ENCODE measurements at places on chromosomes 13 and 19.

- no peak for DNase-seq
Measured at GRCh38 chr13:78610381-78610883, 7.1 kb upstream of the POU4F1 start.

DNA sequence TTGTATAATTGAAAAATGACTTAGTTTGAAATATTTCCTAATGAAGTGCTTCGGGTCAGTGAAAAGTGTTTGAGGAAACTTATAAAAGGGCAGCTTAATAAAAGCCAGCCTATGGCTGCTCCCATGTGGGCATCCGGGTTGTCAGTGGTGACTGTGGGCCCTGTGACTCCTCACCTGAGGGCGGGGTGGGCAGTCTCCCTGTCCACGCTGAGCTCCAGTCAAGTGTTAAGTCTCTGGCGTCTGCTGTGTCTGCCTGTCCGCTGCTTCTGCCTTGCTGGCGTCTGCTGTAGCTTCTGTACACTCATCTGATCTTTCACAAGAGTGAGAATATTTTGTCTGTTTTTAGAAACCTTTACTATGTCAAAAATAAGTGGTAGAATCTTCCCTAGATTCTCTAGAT is 7.1 kb downstream of the LAMP1 start:
- DNase-seq = no peak

DNA sequence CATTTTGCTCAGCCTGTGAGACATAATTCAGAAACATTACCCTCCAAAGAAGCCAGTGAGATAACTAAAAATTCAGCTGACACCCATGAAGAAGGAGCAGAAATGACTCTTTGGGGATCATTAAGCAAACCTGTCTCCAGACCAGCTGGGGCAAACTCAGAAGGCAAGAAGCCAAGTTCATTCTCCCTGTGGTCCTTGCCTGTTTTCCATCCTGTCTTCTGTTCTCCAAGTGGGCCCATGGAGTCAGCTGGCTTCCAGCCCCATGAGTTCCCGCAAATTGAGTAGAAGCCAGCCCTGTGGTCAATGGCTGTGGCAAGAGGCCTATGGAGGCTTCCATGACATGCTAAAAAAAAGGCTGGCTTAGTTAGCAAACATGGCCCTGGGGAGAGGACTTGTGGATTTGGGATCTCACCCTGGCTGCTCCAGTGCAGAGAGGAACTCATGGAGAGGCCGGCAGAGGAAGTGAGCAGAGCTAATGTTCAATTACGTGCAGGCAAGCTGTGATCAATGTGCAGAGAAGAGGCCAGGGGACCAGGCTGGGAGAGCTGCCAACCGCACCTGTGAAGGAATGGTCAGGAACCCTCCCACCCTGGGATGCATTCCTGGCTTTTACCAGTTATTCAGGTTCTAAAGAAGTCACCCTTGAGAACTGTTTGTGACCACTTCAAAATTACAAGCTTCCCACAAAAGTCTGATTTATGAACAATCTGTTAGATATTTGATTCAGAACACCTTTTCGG is 229.1 kb downstream of the TSHZ3 start:
- DNase-seq = no peak

- DNase-seq = no peak
Measured at GRCh38 chr13:108182652-108183051, 32.7 kb downstream of the LIG4 start.

- no peak for DNase-seq
Measured at GRCh38 chr13:75579529-75579928, 29.9 kb downstream of the UCHL3 start.

- no peak for DNase-seq
Measured at GRCh38 chr19:47113850-47114651, 475 bp upstream of the ZC3H4 start.

DNA sequence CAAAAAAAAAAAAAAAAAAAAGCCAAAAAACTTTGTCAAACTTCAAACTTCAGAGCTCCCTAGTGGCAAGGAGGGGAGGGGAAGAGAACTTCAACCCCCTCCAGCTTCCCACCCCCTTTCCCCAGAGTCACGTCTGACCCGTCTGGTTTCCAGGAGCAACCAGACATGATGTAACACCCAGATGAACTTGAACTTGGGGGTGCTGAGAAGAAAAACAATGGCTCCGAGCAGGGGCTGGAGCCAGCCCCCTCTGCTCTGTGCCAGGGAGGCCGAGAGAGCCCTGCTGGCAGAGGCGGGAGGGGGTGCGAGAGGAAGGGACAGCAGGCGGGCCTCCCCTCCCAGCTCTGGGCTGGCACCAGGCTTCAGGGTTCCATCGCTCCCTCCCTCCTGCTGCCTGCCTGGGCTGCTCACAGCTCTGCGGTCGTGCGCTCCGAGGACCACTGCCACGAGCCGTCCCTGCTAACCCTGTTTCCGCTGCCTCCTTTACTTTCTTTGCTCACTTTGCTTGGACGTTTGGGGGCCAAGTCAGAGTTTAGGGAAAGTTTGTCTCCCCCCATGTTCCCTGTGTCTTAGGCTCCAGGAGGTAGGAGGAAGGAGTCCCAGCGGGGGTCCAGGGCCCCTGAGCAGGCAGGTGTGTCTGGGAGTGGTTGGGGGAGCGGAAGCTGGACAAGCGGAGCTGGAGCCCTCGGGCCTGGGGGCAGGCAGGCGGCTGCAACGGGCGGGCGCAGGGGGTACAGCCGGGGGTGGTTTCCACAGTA is 11.1 kb downstream of the LYL1 start:
- no peak for DNase-seq

GRCh38 chr13:108980237-108980636 is 350.8 kb downstream of the MYO16 start:
- DNase-seq = no peak

DNA sequence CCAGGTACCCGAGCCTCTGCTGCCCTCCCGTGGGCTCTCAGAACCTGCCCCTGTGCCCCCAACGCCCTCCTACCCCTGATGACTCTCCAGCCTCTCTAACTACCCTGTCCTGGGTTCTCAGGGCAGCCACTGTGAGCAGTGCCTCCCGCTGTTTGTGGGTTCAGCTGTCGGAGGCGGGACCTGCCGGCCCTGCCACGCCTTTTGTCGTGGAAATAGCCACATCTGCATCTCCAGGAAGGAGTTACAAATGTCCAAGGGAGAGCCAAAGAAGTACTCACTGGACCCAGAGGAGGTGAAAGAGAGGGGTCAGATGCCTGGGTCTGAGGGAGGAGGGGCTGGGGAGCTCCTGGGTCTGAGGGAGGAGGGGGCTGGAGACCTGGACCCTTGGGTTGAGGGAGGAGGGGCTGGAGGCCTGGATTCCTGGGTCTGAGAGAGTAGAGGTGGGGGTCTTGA is 20.0 kb downstream of the CNFN start:
- no peak for DNase-seq

GRCh38 chr13:95499811-95500712 is 52.5 kb upstream of the CLDN10 start:
- DNase-seq = no peak

DNA sequence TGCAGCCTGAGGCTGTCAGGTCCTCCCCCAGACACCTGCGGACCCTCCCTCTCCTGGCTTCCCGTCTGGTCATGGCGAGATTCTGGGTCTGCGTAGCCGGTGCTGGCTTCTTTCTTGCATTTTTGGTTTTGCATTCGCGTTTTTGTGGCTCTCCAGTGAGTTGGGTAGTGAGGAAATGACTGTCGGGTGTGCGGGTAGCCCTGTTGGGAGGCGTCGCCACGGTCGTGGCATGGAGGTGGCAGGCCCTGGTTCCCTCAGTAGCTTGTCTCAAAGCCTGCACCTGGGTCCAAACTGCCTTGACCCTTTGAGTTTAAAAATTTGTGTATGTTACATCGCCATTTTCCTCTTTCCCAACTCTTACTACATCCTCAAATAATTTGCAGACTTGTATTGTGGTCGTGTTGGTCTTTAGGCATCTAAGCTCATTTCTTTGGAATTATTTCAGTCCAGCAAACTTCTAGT is 344 bp downstream of the NHLRC3 start:
- DNase-seq = peak; percentile 66

DNA sequence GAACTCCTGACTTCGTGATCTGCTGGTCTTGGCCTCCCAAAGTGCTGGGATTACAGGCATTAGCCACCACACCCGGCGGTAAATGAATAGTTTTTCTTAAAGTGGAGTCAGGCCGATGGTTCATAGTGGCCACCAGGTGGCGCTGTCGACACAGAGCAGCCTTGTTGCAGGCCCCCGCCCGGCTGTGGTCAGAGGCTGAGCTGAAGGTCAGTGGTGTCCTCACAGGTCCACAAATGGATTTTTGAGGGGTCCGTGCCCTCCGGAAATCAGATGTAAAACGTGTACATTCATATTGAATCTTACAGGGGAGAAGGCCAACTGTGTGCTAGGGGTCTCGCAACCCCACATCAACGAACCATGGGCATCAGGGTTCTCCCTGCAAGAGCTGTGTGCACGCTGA is 13.4 kb upstream of the WDR18 start:
- no peak for DNase-seq

DNA sequence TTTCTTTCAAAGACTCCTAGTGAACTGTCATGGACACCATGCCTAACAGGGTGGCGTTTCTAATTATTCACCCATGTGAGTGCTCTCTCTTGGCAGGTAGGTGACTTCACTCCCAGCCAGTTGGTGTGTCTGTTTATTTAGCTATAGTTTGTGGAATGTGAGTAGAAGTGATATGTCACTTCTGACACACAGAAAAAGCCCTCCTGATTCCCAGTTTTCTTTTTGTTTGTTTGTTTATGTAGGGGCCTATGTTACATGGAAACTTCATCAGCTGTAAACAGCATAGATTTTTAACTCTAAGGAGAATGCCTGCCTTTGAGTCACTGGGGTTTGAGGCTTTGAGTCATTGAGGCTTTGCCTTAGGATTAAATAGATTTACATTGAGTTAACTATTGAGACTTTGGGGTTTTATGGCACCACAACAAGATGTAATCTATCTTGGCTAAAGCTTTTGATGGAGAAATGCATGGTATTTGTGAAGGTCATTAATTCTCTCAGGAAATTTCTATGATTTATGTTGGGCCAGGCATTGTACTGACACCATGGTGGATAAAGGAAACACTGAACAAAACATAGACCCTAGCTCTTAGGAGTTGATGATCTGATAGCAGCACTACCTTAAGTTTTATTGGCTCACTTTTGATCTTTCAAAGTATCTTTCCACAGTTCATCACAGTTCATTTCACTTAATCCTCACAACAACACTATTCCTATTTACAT is 45.3 kb downstream of the UFM1 start:
- DNase-seq = no peak

GRCh38 chr13:40149611-40150274 is 494.3 kb downstream of the COG6 start:
- DNase-seq = no peak

DNA sequence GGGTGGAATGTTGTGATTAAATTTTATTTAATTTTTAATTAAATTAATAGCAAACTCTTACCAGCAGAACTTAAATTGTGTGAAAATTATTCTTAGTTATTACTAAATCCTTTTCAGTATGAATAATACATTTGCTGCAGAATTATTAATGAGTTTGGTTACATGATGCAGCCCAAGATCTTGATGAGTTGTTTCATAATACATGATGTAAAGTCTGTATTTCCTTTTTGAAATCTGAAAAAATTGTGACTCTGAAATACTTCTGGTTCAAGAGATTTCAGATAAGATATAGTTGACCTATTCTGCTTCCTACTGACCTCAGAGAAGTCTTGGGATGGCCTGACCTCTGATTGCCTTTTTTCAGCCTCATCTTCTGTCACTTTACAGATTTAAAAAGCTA is 11.1 kb downstream of the SAE1 start:
- no peak for DNase-seq

- DNase-seq = no peak
Measured at GRCh38 chr19:51546107-51546649, 14.7 kb upstream of the SIGLEC6 start.

- no peak for DNase-seq
Measured at GRCh38 chr19:7377196-7377595, 28.5 kb downstream of the ARHGEF18 start.

GRCh38 chr13:94416454-94417080 is 62.9 kb downstream of the DCT start:
- DNase-seq = no peak

GRCh38 chr13:74336546-74336945 is 202.3 kb upstream of the KLF12 start:
- DNase-seq = no peak

DNA sequence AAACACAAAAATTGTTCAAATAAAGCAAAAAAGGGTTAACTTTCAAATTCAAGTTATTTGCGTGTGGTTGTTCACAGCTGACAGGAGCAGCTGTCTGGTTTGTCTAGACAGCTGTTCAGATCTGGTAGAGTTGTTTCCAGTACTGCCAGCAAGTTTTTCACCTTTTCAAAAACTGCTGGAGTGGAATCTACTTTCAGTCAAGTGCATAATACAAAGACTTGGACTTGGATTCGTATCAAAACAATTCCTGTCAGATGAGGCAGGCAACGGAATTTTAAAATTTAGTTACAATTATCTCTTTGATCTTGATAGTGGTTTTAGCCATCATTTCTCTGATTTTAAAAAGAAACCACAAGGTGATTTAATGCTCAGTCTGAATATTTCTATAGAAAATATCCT is 51.7 kb upstream of the EEF1AKMT1 start:
- no peak for DNase-seq

DNA sequence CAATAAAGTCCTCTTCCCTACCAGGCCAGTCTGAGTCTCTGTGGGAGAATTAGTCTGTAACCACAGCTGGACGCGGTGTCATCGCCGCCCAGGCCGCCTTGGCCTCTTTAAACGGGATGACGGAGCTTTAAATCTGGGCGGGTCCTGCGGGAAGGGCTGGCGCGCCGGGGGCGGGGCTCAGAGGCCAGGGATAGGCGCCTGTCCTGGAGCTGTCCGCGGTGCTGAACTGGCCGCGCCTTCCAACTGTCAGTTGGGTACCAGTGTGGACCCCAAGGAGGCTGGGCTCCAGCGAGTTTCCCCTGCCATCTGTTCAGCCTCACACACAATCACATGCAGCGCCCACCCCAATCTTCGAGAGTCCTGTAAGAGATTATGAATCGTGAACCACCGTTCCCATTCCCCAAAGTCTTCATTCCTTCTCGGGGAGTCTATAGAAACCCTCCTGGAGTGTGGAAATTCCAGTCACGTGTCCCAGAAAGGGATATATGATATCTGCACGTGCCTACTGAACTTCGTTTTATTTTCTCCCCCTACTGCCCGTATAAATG is 11.5 kb downstream of the APLP1 start:
- DNase-seq = peak; percentile 88

DNA sequence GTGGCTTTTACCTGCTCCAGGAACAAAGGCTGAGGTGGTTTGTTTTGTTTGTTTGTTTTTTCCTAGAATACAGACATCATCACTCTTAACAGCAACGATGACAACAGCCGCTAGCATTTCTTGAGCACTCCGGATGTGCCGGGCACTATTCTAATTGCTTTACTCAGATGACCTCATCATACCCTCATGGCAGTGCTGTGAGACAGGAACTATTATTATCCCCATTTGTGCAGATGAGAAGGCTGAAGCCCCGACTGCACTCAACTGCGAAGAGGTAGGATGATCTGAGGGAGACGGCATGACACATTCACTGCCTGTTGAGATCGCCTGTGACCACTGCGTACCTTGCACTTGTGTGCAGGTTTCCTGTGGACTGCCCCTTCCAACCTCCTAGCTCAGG is 66.5 kb downstream of the CCDC70 start:
- no peak for DNase-seq

GRCh38 chr13:94708031-94708859 is 4.1 kb downstream of the SOX21 start:
- no peak for DNase-seq

- DNase-seq = peak; percentile 44
Measured at GRCh38 chr19:48745208-48745995, 1.3 kb downstream of the IZUMO1 start.
